Stimulated activated CD4-positive, alpha-beta T cell treated with anti-CD3 and anti-CD28 coated beads, Interleukin-15, amount 100 ng/mL, for 24 hours (primary cell): ENCODE measurements at places on chromosomes 4 and X.

DNA sequence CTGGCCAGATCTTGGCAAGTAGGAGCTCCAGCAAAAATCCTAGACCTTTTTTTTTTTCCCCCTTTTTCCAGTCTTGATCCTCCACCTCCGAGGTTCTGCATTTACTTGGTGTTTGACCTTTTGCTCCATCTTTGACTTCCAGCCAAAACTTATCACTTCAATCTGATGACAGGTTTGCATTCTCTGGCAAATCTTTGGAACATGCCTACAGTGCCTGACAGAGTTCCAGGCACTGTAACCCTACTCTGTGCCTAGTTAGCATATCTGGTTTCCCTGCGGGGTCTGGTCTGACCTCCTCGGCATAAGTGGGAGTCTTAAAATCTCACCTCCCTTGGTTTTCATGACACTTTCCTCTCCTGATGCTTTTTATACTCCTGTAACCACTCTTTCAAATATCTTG lies 39.4 kb upstream of the NR3C2 start:
- DNase-seq: no peak

GRCh38 chr4:170758988-170759387 lies 669.2 kb upstream of the AADAT start:
- no peak for DNase-seq

DNA sequence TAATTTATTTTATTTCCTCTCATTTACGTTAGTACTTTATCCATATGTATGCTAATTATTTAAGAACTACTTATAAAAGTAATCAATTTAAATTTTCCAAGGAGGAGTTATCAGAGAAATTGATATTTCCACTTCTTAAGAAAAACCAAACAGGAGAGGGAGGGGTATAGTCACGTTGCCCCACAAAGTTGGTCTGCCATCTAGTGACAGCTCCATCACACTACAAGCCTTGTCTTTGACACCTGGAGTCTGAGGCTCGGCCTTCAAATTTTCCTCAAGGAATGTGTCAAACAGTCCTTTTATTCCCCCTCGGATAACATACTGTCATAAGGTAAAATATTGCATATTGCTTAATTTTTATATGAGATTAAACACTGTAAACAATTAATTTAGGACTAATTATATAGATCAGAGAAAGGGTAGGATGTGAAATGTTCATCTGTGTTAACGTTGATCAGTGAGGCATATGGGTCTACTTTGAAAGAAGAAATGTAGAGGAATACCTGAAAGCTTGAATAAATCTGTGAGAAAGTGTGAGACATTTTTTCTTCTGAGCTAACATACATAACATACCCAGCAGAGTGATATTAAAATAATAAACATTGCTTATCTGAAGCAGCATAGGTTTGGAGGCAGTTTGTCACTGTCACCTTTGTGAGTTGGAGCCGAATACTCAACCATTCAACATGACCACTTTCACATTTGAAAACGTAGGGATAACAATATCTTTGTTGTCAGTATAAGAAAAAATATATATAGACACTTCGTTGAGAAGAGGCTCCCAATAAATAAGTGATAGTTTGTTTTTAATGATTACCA lies 114.4 kb downstream of the GLRA3 start:
- peak; percentile 19 for DNase-seq

- peak; percentile 10 for DNase-seq
These were observed 906 bp downstream of the DKK2 start for GRCh38 chr4:107034996-107035818.

DNA sequence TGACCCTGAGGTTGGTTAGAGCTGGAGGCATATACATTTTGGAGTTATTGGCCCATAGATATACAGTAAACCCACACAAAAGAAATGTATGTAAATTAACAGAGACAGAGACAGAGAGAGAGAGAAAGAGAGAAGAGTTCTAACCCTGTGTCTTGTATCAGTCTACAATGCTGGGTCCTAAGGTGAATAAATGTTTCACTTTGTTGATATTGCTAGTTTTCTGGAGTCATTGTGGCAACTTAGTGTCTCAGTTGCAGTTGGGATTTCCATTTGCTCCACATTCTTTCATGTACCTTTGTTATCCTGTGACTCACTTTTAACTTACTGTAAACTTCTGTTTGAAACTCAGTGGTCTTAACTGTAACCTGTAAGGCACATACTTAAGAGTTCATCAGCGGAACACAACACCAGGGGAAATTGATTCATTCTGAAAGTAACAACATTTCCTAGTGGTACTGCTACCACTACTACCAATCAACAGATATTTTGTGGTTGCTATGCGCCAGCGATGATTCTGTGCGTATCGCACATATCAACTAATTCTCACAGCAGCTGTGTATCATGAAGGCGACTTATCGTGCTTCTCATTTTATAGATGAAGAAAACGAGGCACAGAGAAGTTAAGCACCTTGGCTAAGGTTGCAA lies 38.5 kb upstream of the ETDA start:
- peak; percentile 68 for DNase-seq

- no peak for DNase-seq
These were observed 49.2 kb upstream of the MTMR1 start for GRCh38 chrX:150643958-150644357.

DNA sequence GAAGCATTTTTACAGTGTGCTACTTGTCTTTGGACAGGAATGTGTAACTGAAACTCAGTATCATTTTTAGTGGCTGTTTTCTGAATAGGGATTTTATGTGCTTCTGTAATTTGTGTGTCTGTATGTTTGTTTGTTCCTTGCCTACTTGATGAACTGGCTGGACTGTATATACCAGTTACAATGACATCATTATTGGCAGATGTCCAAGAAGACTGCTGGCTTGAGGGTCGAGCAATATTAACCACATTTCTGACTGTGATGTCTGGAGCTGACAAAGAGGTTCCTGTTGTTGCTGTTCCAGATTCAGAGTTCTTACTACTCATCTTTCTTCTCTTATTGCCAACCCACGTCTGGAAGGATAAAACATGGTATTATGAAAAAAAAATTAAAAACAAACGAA lies 33.0 kb downstream of the HDX start:
- no peak for DNase-seq

- DNase-seq: peak; percentile 57
These were observed 1.2 kb upstream of the TMSB4X start for GRCh38 chrX:12973561-12974304.

DNA sequence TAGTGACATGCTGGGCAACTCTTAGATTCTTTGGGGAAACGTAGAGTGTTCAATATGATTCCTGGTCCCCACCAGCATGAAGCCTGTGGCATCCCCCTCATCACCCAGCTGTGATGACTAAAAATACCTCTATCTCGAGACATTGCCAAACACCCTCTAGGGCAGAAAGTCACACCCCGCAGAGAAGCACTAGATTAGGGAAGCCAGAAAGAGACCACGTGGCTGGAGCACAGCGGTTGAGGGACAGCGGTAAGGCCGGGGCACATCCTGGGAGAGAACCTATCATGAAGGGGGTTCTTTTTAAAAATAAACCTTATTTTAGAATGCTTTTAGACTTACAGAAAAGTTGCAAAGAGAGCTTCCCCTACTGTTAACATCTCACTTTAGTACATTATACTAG lies 11.0 kb downstream of the FAT1 start:
- no peak for DNase-seq

GRCh38 chr4:145847764-145848163 lies 90.9 kb downstream of the ZNF827 start:
- DNase-seq: no peak

DNA sequence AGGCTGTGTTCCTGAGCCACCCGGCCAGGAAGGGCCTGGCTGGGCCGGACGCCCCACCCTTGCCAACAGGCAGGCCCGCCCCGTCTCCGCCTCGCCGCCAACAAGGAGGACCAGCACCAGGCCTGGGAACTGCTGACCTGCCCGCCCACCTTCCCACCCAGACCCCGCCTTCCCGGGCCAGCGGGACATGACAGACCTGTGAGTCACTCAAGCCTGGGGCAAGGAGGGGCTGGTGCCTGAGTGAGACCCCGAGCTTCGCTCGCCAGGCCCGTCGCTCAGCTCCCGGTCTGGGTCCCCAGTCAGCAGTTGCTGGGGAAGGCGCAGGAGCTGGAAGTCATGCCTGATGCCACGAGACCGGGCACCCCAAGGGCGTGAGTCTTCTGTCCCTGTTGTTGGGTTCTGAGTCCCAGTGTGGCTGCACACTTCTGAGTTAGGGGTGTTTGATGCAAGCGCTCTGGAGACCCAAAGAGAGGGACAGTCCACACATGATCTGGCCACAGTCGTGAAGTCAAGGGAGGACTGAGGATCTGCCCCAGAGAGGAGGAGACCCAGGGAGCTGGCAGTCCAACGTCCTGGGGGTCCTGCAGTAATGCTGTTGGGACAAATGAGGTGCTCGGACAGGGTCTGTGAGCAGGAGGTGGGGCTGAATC lies at the start of gene DNASE1L1:
DNASE1L1 (minus strand) TSS at position 33 of the 650 bp plus-strand sequence. CDS start 3,686 bp downstream, outside the sequence.
- DNase-seq: no peak

DNA sequence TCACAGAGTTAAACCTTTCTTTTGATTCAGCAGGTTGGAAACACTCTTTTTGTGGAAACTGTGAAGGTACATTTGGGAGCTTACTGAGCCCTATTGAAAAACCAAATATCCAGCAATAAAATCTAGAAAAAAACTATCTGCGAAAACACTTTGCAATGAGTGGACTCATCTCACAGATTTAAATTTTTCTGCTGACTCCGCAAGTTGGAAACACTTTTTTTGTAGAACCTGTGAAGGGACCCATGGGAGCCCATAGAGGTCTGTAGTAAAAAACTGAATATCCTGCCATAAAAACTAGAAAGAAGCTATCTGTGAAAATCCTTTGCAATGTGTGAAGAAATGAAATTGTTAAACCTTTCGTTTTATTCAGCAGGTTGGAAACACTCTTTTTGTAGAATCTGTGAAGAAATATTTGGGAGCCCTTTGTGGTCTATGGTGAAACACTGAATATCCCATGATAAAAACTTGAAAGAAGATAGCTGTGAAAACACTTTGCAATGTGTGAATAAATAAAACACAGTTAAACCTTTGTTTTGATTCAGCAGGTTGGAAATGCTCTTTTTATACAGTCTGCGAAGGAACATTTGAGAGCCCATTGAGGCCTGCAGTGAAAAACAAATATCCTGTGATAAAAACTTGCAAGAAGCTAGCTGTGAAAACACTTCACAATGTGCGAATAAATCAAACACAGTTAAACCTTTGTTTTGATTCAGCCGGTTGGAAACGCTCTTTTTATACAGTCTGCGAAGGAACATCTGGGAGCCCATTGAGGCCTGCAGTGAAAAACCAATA lies 22.3 kb upstream of the DCUN1D4 start:
- no peak for DNase-seq

DNA sequence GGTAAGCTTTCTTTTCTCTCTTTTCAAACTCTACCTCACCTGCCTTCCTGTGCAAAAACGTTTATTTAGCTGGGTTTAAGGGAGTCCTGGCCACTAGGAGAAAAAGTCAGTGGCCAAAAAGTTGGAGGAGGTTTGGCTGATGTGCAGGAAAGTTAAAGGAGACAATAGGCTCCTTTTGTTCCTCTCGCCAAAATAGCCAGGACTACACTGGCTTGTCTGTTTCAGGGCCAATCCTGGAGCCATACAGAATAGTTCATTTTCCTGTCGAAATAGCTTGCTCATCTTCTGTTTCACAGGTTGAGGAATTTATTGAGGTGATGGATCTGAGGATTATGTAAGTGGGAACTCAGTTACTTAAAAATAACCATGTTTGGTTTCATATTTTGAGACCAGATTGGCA lies 423 bp downstream of the HEPH start:
- DNase-seq: no peak

DNA sequence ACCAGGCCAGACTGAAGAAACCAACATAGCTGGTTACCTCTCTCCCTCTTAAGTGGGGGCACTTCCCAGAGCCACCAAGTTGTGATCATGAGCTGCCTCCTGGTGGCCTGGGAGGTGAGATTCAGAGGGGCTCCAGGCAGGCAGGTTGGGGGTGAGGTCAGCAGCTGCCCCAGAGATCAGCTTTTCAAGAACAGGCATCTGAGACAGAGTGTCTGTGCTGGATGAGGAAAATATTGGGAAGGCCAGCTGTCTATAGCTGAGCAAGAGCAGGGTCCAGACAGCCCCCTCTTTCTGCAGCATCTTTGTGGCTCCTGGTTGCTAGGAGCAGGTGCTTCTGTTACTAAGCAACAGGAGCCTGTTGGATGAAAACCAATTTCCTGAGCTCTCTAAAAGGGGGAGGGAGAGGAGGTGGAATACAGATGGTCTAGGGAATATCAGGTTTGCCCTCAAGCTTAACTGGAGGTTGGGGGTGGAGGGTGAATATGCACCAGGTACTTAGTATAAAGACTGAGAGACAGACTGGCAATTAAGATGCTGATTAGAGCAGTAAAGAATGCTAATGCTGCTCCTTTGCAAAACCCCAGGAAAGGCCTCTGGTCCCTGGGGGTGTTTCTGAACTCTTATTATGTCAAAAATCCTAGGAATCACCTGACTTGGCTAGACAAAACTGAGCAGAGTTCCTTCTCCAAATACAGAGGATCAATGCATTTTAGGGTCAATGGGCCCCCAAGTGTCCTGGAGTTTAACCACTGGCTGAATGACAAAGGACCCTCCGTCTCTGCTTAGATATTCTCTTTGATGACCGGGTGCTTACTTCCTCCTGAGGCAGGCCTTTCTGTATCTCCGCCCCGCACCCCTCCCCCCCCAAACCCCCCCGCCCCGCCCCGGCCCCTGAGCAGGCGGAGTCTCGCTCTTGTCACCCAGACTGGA lies 21.4 kb downstream of the ZCCHC13 start:
- no peak for DNase-seq
